NT2/D1 (cell line): ENCODE measurements at places on chromosomes 3 and 15.

DNA sequence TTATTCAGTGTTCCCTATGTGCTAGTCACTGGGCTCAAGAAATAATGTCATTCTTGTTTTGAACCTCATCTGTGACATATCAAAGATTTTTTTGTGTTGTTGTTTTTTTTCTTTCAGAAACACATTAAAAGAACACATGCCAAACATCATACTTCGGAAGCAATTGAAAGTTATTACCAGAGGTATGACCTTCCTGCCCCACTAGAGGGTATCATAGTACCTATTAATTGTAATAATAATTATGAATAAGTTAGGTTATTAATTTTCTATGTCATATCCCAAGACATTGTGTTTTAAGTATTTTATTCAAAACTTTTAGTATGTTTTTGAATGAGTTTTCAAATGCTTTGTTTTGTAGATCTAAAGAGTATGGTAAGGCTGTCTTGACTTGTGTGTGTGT, 65.7 kb downstream of the CDIN1 start:
- no peak for DNase-seq

- DNase-seq, result no peak
Observed at GRCh38 chr15:62985768-62986167, 56.8 kb upstream of the TPM1 start.

GRCh38 chr3:14787630-14788029, 31.1 kb upstream of the FGD5 start:
- no peak for DNase-seq

DNA sequence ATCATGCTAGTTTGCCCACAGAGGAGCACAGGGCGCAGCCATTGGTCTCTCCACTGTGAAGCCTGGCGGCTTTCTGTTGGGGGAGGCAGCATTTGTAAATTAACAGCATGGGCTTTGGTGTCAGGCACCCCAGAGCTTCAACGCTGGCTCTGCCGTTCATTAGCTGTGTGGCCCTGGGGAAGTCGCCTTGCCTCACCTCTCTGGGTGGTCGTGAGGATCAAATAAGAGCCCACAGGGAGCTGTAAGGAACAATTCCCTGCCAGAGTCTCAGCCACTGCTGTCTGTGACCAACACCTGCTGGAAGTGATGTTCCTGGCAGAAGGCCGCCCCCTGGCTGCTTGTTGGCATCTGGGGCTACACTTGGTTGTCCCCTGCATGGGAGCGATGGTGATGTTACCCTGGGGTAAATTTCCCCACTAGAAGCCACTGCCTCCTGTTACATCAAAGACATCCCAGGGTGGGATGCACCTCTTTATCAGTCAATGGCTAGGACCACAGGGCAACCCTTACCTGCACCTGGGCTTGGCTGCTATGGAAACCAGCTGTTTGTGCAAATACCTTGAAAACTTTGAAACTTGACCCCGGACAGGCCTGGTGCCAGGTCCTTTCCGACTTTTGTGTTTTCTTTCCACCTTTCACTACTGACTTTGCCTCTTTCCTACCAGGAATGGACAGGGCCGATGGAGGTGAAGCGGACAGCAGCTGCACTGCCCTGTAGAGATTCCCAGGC, 36.9 kb downstream of the DNASE1L3 start:
- no peak for DNase-seq

- DNase-seq, result no peak
Observed at GRCh38 chr3:143769616-143770015, 78.7 kb downstream of the SLC9A9 start.

- no peak for DNase-seq
Observed at GRCh38 chr3:7498715-7499114, 637.8 kb downstream of the GRM7 start.

- no peak for DNase-seq
Observed at GRCh38 chr15:36912311-36912712, 188.0 kb downstream of the MEIS2 start.

GRCh38 chr3:99523431-99524127, 114.8 kb upstream of the COL8A1 start:
- no peak for DNase-seq

DNA sequence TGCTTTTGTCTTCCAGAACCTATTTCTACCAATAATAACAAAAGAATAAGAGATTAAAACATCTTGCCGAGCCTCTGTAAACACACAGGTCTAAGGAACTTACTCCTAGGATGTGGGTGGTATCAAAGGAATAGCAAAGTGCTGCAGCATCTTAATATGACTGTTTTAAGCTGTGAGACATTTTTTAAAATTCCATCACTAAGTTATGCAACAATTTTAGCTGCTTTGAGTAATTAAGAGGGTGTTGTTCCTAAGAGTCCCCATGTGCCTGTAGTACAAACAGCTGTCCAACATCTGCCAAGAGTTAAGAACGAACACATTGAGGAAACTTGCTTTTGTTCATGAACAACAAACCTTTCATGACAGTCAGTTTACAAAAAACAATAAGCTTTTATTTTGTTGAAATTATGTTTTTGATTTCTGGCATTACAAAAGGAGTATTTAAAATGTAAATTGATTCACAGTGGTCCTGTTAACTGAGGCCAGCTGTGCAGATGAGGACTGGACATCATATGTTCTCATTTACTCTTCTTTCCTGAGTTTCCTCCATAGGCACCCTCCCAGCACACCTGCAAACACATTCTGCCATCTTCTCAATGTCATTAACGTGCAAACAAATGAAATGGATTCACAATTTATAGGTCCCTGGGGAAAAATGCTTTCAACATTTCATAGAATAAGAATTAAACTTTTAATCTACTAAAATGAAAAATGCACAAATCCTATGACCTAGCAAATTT, 337.3 kb upstream of the ARHGEF26 start:
- DNase-seq, result no peak

DNA sequence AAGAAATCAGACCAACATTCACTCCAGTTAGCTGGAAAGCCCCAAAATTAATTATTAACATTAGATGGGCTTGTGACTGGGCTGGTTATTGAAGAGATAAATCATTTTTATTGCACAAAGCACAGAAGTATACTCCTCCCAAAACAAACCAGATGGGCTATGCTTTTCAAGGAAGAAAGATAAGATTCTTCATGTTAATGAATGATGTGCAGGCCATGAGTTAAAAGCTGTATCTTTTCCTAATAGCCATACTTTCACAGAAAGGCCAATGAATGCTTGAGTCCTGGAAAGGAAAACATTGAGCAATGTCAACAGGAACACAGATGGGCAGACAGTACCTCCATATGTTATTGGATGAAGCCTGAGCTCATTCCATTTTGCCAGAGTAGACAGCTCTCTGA, 55.4 kb downstream of the OCA2 start:
- DNase-seq, result no peak

- DNase-seq, result no peak
Observed at GRCh38 chr3:195715583-195716266, 5.1 kb upstream of the MUC20 start.

DNA sequence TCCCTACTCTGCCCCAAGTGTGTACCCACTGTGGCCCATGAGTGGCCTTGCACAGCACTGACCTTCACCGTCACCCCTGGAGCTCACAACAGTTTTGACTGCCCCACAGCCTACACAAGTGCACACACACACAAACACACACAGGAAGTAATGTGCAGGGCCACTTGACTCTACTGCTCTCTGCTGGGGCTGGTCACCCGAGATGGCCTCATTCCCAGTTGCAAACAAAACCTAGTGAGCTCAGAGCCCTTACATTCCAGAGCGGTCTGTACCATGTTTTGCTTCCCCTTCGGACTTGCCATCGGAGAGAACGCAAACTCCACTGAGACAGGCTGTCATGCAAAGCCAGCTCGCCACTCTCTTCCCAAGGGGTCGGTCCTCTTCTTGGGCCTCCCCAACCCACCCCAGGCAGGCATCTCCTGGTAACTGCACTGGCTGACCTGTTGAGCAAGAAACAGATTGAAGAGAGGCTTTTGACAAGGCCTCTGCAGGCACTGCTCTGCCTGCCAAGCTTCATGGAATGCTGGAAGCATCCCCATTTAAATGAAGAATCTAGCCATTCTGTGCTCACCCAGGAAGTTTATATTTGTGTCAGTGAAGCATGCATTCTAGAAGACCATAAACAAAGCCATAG, 232.0 kb upstream of the IGF1R start:
- no peak for DNase-seq

DNA sequence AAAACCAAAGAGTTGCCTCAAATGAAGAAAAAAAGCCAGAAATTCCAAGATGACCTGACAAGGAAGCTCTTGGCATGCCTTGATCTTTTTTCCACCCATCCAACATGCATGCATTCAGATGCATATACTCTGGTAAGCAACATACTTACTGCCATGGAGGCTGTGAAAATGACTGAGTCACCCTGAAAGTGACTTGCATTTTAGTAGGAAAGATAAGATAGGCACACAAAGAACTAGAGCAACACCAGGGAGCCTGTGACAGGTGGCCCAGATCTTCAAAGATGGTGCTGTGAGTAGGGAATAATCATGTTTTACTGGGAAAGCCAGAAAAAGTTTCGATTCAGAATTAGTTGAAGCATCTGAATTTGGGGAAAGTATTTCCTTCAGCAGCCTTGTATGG, 185.1 kb upstream of the SLCO3A1 start:
- no peak for DNase-seq

DNA sequence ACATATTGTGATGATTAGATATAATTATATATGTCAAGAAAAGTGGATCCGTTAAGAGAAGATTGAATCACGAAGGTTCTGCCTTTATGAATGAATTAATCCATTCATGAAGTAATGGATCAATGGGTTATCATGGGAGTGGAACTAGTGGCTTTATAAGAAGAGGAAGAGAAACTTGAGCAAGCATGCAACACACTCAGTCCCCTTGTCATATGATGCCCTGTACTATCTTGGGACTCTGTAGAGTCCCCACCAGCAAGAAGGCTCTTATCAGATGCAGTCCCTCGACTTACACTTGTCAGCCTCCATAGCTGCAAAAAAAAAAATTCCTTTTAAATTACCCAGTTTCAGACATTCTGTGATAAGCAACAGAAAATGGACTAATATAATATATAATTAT, 301.9 kb downstream of the RAP2B start:
- DNase-seq, result no peak

- DNase-seq, result no peak
Observed at GRCh38 chr3:98240131-98240530, 23.9 kb upstream of the OR5H6 start.

- no peak for DNase-seq
Observed at GRCh38 chr3:18828637-18829036, 319.7 kb upstream of the KCNH8 start.

- no peak for DNase-seq
Observed at GRCh38 chr3:51381333-51381705, 3.8 kb upstream of the MANF start.

- DNase-seq, result no peak
Observed at GRCh38 chr15:79442911-79443310, 10.8 kb downstream of the MINAR1 start.

GRCh38 chr15:100667405-100668347, 65.3 kb downstream of the ASB7 start:
- no peak for DNase-seq

DNA sequence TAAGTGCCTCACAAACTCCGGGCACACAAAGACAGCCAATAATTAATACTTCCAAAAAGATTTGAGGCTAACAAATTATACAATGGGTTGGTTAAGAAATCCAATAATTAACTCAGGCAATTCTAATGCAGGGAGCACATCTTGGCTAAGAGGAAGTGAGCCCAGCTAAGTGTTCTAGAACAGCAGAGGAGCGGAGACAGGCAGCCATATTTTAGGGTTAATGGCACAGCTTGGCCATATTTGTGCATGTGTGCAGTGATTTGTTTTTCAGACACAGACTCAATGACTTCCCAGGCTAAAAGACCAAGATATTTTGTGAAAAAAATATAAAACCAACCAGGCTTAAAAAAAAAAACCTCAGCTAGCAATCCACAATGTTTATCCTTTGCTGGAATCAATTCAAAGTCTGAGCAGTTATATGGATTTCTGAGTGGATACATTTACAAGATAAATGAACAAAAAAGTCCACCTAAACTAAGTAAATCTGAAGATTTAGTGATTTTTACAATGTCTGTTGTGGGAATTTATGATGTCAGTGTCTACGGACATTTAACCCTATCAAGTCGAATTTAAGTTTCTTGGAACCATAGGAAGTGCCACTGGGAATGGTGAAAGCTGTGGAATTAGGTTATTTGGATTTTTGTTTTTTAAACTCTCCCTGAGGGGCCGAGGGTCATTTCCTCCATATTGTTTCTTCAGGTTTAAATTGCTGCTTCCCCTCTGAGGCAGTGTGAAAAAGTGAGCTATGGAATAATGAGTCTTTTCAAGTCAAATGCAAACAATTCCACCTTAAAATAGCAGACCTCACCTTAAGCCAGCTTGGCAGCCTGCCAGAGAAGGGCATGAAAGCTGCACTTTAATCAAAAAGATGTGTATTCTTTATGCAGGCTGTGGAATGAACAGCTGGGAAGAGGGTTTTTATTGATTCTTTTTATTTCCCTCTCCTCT, 413.7 kb upstream of the TBL1XR1 start:
- DNase-seq, result no peak

DNA sequence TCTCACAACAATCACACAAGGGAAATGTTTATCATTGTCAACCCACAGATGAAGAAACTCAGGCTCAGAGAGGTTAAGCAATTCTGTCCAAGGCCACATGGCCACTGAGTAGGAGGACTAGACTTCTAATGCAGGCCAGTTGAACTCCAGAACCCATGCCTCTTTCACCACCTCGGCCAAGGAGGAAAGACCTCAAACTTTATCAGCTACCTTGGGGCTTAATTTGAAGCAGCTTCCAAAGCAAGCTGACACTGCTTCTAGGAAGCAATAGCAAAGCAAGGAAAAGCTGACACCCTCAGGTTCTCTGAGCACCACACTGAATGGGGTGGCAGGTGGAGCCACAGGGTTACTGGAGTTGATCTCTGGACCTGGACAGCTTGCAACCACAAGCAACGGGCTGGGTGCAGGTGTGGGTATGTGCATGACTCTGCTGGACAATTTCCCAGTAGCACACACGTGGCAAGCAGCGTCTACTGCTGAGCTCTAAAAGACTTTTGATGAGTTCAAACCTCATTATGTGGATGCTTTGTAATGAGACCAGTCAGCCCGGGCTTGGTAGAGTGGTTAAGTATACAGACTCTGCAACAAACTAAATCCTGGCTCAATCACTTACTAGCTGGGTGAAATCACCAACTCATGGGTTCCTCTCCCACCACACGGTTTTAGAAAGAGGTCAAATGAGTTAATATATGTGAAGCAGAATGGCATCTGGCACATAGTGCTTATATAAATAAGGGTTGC, 23.1 kb downstream of the CCNL1 start:
- no peak for DNase-seq

- no peak for DNase-seq
Observed at GRCh38 chr15:88810446-88810845, 7.2 kb downstream of the ACAN start.

GRCh38 chr3:13676356-13677017, 127.6 kb downstream of the FBLN2 start:
- no peak for DNase-seq

DNA sequence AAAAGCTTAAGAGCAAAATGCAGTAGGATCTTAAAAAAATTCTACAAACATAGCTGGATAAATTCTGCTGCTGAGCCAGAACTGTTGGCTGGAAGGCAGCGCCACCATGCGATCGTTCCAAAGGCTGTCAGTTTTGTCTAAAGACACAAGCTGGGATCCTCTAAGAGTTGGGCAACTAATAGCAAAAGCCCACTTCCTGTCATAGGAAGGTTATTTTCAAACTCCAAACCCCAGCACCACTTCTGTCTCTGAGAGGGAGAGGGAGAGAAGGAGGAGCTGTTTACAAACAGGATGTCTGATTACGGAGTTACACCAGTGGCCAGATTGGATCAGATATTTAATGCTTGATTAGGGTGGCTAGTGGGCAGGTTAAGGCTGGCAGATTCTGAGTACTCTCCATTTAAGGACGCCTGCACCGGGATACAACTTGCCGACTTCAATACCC, 44.0 kb downstream of the EIF4E3 start:
- peak; percentile 46 for DNase-seq
